Epithelial cell of proximal tubule (primary cell): ENCODE measurements at places on chromosomes 3 and 15.

DNA sequence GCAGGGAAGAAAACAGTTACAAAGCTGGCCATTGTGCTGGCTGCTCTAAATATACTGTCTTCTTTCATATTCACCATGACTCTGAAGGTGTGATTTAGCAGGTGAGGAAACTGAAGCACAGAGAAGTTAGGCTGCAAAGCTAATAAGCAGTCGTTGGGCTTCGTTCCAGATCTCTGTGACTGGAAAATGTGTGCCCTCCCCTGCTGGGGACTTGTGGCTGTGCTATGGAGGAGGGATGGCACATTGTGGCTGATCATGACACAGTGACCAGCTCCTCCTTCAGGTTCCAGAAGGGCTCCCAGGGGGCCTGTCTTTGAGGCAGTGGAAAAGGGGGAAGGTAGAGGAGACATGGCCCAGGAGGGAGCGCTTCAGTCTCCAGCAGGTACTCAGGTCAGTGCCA lies 19.2 kb downstream of the PXK start:
- no peak for DNase-seq

DNA sequence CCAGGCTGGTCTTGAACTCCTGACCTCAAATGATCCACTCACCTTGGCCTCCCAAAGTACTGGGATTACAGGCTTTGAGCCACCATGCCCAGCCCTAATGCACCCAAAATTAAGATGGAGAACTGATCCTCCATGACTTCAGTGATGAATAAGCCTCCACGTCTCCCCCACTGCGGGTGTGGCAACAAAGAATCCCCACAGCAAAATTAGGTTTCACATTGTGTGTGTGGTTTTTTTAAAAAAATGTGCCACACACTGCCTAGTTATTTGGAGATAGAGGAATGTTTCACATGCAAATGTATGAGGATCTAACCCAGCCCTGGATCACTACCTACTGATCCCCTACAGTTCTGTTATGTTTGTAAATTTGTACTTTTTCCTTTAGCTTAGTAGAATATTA lies 17.3 kb downstream of the HDAC11 start:
- no peak for DNase-seq

DNA sequence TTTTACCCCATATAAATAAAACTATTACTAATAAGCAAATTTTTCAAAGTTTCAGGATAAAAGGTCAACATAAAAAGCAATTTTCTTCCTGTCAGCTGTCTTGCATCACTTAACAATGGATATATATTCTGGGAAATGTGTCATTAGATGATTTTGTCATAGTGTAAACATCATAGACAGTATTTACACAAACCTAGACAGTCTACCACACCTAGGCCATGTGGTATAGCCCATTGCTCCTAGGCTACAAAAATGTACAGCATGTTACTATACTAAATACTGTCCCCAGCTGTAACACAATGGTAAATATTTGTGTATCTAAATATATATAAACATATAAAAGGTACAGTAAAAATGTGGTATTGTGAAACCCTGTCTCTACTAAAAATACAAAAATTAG lies 156.7 kb downstream of the ANO10 start:
- no peak for DNase-seq

- DNase-seq, result no peak
Observed at GRCh38 chr3:28544236-28544635, 195.6 kb upstream of the AZI2 start.

DNA sequence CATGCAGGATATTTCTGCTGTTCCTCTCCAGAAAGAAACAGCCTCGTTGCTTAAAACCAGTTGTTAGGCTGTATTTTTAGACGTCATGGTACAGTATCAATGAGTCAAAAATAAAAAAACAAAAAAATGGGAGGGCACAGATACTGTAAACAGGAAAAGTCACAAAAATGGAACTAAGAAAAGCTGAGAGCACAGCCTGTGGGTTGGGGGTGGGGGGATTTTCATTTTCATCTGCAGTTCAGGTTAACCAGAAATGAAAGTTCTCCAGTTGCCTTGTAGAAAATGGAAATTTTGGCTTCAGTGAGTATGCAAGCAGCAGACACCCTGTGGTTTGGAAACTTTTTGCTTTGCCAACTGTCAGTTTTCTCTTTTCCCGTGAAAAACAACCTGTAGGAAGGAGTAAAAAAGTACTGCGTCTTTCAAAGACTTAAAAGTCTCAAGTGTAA lies 59.0 kb downstream of the FRMD4B start:
- DNase-seq, result no peak

GRCh38 chr15:81885135-81885534 lies 160.7 kb downstream of the MEX3B start:
- DNase-seq, result no peak

GRCh38 chr15:83144771-83145170 lies 37.3 kb downstream of the TM6SF1 start:
- DNase-seq, result no peak

DNA sequence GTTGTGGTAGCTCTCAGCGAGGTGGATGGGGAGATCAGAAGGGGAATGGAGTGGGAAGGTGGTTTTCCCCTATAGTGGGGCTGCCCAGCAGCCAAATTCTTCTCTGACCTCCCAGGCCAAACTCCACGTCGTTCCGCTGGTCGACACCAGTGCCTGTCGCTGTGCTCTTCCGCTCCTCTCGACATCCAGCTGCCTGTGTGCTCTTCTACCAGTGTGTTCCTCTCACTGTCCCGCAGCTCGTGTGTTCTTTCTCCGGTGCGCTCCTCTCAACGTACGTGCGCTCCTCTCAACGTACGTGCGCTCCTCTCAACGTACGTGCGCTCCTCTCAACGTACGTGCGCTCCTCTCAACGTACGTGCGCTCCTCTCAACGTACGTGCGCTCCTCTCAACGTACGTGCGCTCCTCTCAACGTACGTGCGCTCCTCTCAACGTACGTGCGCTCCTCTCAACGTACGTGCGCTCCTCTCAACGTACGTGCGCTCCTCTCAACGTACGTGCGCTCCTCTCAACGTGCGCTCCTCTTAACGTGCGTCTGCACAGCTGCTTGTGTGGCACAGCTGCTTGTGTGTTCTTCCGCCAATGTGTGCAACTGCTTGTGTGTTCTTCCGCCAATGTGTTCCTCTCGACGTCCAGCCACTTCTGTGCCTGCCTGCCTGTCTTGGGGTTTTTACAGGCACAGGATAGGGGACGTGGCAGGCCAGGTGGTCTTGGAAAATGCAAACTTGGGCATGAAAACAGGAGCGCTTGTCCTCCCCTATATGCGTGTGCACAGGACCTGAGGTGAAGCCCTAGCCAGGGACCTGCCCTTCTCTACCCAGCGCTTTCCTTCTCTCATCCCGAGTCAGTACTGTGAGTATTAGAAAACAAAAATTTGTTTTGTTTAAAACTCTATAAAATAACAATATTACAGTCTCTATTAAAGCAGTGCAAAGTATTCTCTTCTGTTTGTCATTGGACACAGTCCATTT lies 991.1 kb downstream of the GBE1 start:
- DNase-seq, result no peak

- DNase-seq, result no peak
Observed at GRCh38 chr3:152893647-152894046, 58.7 kb downstream of the P2RY1 start.

GRCh38 chr15:66270932-66271331 lies 17.4 kb upstream of the MEGF11 start:
- DNase-seq, result no peak

DNA sequence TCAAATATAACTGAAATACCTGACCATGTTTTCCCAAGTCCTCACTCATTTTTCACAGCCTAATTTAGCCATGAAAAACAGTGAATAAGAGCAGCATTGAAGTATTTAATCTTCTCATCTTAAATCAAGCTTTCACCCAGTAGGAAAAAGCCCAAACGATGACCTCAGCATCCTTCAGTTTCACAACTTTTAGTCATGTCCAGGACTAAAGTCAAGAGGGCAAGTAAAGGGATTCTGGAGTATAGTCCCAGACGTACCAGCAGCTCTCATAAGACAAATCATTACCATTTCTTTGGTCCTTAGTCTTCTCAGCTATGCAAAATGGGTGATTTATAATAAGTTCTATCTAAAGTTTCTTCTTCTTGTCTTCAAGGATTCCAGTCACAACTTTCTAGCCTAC lies 237.3 kb downstream of the IL5RA start:
- DNase-seq, result peak; percentile 35

DNA sequence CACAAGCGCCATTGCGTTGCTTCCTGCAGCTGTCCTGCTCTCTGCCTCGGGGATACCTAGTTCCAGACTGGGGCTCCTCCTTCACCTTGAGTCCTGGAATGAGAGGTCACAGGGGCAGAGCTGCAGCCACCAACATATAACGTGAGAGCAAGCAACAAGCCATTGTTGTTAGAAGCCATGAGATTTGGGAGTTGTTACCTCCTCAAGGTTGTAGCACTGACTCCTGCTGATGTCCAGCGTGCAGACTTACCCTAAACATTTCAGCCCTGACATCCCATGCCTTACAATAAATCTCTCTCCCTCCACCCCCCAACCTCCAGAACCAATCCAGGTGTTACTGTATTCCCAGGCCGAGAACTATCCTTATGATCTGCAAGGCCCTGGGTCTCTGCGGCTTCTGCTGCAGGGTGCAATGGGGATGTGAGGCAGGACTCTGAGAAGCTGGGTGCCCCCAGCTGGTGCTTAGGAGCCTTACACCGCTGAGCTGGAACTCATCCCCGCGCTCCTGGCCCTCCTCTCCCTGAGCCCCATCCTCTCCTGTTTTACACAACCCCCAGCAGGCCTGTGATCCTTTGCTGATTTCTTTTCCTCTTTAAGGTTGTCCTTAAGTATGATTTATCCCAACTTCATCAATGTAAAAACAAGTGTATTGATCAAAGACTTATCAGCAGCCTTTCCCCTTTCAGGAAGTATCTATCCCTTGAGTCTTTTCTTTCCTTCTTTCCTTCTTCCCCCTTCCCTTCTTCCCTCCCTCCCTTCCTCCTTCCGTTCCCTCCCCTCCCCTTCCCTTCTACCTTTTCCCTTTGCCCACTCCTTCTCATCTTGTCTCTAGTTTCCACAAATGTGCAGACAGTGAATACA lies 84.2 kb upstream of the ABHD2 start:
- DNase-seq, result no peak

DNA sequence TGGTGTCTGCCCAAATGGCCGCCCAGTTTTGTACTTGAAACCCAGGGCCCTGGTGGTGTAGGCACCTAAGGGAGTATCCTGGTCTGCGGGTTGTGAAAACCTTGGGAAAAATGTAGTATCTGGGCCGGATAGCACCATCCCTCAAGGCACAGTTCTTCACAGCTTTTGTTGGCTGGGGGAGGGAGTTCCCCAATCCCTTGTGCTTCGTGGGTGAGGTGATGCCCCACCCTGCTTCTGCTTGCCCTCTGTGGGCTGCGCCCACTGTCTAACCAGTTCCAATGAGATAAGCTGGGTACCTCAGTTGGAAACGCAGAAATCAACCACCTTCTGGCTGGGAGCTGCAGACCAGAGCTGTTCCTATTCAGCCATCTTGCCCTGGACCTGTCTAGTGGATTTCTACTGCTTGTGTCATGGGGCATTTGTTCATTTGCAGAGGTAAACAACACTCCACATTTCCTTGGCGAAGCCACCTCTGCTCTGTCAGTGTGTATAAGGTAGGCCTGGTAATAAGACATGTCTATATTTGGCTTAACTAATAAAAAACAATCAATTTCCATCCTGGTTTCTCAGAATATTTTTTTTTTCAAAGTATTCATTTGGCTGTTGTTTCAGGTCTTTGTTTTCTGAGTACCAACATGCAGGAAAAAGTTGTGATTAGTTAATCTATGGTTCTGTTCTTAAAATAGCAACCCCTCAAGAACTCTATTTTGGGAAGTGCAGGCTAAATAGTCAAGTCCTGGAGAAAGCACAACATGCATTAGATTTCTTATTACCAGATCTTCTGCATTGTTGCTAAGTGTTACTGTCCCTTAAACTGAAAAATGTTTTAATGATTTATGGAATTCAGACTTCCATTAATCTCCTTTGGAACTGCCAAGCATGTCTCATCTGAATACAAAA lies 304.3 kb downstream of the ZIC1 start:
- no peak for DNase-seq

- DNase-seq, result no peak
Observed at GRCh38 chr15:70278644-70279043, 180.9 kb upstream of the TLE3 start.

GRCh38 chr3:27138562-27138961 lies 230.6 kb downstream of the NEK10 start:
- no peak for DNase-seq

DNA sequence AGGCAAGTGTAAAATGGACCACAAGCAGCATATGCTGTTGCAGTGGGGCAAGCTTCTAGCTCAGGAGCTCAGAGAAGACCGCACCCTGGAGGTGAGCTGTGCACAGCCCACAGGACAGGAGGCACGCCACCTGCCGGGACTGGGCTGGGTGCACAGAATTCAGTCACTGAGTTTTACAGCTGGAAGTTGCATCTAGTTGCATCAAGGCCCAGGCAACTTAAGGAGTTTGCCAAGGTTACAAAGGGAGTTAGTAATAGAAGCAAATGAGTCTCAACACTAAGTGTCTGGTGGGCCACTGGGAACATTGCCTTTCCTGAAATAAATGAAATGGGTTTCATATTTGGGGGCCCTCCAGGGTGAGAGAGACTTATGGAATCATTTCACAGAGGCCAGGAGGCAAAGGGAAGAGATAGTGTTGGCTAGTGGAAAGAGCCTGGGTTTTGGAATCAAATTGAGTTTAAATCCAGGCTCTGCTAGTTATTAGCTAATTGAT lies 36.0 kb upstream of the TIMP4 start:
- no peak for DNase-seq

DNA sequence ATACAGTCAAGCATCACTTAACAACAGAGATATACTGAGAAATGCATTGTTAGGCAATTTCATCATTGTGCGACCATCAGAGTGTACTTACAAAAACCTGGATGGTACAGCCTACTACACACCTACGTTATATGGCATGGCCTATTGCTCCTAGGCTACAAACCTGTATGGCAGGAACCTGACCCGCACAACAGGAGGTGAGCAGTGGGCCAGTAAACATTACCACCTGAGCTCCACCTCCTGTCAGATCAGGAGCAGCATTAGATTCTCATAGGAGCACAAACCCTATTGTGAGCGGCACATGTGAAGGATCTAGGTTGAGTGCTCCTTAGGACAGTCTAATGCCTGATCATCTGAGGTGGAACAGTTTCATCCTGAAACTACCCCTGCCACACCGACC lies 89.7 kb downstream of the SCAPER start:
- DNase-seq, result no peak

GRCh38 chr3:139574026-139574947 lies 34.7 kb upstream of the RBP1 start:
- no peak for DNase-seq

DNA sequence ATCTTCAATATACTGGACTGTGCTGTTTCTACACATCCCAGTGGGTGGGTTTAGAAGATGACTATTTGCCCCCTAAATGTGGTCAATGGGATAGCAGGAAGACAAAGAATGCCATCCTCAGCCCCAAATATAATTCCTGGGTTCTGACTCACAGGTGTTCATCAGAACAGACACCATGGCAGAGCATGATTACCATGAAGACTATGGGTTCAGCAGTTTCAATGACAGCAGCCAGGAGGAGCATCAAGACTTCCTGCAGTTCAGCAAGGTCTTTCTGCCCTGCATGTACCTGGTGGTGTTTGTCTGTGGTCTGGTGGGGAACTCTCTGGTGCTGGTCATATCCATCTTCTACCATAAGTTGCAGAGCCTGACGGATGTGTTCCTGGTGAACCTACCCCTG lies 3.0 kb downstream of the CXCR6 start:
- no peak for DNase-seq

- DNase-seq, result no peak
Observed at GRCh38 chr3:132983143-132983770, 54.9 kb upstream of the TMEM108 start.
